ENCODE measurements at places on chromosomes 11 and 22.

DNA sequence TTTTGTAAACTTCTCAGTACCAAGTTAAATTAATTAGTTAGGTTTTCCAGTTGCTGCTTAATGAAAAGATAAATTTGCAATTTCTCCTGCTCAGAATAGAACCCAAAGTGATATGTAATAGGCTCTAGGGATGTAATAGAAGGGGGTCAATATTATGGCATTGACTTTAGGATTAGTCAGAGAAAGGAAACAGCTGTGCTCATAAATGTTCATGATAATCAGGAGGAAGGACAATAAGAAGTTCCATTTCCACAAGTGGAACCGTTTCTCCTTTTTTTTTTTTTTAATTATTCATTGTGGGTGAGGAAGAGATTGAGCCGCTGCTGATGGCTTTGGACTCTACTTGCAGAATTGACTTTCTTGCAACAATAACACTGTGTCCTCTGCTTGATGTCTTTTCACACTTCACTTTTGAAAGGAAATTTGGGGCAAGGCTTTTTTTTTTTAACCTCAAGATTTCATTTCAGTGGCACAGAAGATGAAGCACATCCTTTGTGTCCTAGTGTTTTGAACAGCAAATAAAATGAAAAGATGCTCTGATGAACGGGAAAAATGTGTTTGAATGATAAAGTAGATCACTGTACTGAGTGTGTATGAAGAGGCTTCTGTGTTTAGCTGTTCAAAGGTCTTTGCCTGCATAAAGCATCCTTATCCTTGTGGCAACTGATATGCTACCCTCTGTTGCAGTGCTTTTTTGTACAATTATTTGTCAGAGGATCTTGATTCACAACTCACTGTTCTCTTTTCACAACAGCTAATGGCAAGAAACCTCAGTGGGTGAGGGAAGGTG is 62.4 kb downstream of the GAS2 start:
- DNase-seq = no peak

GRCh38 chr11:114685097-114685496 is 6.8 kb downstream of the NXPE2 start:
- no peak for DNase-seq

DNA sequence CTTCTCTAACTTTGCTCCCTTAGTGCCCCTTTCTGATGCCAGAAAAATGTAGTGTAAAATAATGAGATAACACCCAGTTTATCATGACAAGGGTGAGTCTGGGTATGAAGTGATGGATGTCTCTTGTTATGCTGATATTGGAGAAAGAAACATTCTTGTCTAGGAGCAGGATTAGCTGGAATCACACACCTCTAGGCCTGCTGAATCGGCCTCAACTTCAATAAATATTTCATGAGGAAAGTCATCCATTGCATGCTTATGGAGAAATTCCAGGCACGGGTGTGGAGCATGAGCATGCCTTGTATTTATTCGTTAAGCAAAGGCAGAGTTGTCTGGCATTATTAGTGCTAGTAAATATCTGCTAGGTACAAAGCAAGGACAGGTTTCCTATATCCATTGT is 113.4 kb downstream of the NELL1 start:
- no peak for DNase-seq

GRCh38 chr11:9251311-9251710 is 13.8 kb downstream of the DENND5A start:
- no peak for DNase-seq

GRCh38 chr22:25437414-25438160 is 126.9 kb upstream of the GRK3 start:
- DNase-seq = no peak

GRCh38 chr11:24708616-24709015 is 211.8 kb downstream of the LUZP2 start:
- DNase-seq = no peak

DNA sequence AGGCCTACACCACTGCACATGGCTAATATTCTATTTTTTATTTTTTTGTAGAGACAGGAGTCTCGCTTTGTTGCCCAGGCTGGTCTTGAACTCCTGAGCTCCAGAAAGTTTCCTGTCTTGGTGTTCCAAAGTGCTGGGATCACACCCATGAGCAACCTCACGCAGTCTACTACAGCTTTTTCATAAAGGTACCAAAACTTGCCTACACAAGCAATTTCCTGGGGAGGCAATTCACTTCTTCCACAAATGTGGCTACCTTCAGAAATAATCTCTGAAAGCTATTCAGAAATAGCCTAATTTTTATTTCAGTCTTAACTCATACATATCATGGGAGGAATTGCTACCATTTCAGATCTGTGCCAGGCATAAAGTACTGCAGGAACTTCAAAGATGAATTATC is 11.4 kb downstream of the SLC35F2 start:
- DNase-seq = no peak

DNA sequence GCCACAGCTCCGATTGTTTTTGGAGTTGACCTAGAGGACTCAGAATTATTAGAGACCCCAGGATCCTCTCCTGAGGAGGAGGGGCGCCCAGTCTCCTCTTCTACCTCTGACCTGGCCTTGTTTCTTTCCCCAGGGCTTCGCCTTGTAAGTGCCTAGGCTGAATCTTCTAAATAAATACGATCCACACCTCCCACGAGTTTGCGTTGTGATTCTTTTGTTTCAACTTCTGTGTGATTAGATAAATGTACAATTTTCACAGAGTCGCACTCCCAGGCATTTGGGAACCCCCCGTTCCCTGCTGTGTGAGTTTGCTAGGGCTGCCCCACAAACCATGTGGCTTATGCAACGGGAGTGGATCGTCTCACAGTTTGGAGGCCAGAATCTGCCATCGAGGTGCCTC is 1.2 kb downstream of the KRTAP5-8 start:
- DNase-seq = no peak

DNA sequence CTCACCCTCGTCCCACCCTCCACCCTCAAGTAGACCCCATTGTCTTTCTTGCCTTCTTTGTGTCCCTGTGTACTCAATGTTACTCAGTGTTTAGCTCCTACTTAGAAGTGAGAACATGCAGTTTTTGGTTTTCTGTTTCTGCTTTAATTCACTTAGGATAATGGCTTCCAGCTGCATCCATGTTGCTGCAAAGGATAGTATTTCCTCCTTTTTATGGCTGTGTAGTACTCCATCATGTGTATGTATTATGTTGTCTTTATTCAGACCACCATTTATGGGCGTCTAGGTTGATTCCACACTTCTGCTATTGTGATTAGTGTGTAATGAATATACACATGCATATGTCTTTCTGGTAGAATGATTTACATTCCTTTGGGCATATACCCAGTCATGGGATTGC is 73.6 kb downstream of the SIK2 start:
- no peak for DNase-seq

DNA sequence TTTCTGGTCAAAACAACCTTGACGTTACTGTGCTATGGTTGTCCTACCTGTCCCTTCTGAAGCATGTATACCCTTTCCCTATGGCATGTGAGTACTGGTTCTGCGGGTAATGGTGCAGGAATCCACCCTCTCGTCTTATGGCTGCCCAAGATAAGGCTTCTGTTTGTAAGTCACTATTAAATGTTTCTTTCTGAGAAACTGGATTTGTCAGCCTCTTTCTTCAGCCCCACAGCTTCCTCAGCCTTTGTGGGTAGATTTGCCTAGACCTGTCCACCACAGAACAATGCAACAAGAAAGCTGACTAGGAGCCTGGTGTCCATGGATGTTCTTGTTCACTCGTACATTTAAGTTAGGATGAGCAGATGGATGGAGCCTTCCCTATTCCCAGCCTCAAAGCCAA is 14.4 kb downstream of the MMP7 start:
- no peak for DNase-seq

DNA sequence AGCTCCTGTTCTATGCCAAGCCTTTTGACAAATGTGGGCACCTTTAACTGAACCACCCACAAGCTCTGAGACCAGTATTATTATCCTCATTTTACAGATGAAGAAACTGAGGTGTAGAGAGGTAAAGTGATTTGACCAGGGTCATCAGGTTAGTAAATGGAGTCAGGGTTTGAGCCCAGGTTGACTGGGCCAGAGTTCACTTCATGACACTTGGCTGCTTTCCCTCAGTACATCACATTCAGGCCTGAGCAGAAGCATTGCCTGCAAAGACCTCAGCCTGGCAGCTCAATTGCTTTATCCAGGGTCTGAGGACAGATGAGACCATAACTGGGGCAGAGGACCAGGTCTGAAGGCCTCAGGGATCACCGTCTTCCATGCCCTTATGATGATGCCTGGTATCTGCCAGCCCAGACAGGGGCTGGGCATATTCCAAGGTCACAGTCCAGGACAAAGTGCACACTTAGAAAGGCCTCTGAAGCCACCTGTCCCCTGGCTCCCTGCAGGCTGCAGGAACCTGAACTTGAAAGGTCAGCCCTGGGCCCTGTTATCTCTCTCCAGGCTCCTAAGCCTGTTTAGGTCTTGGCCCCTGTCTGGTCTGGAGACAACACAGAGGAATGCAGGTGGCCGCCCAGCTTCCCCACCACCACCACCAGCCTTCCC is 32.0 kb downstream of the POU2AF3 start:
- DNase-seq = no peak

DNA sequence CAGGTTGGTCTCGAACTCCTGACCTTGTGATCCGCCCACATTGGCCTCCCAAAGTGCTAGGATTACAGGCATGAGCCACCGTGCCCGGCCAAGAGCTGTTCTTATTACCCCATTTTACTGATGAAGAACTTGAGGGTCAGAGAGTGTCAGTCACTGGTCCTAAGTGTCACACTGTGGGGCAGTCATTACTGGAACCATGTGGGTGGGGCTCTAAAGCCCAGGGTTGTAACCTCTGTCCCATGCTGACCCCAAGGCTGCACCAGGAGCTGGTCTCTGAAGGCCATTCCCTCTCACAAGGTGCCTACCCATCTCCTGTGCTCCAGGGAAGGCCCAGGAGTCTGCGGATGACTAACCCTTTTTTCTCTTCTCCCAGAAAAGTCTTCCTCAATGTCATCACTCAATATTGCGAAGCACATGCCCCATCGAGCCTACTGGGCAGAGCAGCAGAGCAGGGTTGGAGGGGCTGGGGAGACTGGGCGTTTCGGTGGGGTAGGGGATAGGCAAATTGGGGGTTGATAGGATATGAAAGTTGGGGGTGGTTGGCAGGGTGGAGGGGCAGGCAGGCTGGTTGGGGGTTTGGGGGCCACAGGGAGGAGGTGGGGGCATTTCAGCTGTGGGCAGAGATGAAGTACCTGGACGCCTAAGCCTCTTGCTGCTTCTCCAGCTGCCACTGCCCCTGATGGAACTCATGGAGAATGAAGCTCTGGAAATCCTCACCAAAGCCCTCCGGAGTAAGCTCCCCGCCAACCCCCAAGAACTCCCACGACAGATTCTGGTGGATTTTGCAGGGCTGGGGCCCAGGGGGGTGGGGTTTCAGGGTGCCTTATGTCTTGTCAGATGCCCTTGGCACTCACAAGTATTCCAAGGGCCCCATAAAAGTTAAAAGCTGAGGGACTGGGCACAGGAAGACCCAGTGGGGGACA is 2.0 kb upstream of the ESRRA start:
- DNase-seq = no peak

- peak; percentile 45 for DNase-seq
These were observed 35.9 kb downstream of the MMP27 start for GRCh38 chr11:102669664-102670063.

DNA sequence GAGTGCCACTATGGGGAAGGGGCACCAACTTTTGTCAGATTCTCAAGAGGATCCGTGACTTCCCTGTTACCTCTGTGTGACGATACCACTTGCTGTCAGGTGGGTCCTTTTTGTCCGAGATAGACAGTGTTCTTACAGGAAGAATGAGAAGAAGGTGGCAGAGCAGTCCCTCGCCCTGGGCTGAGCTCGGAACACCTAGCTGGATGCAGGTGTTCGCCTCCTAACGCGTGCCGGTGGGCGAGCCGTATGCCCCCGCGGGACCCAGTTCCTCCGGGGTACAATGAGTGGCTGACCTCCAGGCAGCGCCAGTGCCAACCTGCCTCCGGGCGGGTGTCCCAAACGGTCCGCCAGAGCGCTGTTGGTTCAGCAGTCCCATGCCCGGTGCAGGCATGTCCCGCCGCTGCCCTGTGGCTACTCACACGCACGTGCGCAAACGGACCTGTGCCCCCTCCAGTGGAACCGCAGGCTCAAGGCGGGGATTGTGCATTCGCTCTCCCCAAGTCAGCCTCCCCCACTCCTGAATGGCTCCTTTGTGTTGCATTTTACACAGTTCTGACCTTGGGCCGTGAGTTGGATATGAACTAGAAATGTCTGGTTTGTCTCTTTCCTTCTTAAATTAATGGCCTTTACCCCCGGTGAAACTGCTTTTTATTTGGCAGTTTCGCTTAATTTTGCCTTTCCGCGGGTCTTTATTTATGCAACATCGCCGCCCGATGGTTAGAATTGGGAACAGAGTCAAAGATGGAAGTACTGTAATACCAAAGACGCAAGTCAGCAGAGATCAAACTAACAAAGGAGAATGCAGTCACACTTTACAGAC is 1.1 kb upstream of the ABTB2 start:
- DNase-seq = peak; percentile 78

DNA sequence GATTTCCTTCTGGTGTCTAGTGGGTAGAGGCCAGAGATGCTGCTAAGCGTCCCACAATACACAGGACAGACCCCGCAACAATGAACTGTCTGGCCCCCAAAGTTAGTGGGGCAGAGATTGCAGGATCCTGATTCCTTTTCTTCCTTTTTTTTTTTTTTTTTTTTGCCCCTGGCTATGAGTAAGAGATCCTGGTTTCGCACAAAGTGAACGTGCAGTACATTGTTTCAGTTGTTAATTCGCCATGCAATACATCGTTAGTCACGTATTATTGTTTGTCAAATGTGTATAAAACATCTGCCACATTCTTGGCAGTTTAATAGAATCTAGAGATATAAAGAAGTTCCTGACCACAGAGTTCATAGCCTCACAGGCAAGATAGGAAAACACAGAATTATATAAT is 20.2 kb downstream of the ST3GAL4 start:
- peak; percentile 47 for DNase-seq

DNA sequence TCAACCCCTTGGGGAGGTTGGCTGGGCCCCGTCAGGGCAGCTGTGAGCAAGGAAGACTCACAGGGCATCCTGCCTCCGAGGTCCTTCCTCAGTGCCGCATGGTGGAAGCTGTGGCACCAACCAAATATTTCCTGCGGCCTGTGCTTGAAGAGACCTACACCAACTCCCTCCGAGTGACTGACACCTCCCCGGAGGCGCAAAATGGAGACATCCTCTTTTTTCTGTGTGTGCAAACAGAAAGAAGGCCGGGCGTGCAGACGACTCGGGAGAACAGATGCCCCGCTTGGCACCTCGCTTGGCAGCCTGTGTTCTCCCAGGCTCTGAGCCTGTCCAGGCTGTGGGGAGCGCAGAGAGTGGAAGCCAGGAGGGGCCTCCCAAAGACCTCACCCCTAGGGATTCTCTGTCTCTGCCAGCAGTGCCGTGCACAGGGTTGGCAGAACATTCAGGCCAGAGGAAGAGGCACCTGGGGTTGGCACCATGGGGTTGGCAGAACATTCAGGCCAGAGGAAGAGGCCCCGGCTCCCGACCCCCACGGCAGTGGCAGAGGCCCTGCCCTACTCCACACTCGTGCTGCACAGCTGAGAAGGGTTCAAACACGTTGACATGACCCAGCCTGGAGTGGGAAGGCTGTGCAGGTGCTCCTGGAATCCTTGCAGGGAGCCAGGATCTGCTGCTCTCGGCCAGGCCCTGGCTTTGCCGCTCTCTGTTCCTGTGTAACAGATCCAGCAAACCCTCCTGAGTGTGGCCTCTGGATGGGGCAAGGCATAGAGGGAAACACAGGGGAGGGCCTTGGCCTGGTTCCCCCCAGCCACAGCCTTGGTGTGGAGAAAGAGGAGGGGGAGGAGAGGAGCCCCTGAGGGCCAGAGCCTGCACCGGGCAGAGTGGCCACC is 805.5 kb downstream of the BRD1 start:
- DNase-seq = no peak

GRCh38 chr11:119107538-119108145 is 498 bp downstream of the C2CD2L start:
- no peak for DNase-seq

Data from fibroblast of upper back skin (primary cell).